Astrocyte (in vitro differentiated cells and primary cell): ENCODE measurements at places on chromosomes 6 and 20.
A peak's percentile ranks its signal among the peaks of the same experiment; 100 is the strongest.

GRCh38 chr6:20416567-20417345 lies 15.1 kb downstream of the E2F3 start:
- no peak for DNase-seq

DNA sequence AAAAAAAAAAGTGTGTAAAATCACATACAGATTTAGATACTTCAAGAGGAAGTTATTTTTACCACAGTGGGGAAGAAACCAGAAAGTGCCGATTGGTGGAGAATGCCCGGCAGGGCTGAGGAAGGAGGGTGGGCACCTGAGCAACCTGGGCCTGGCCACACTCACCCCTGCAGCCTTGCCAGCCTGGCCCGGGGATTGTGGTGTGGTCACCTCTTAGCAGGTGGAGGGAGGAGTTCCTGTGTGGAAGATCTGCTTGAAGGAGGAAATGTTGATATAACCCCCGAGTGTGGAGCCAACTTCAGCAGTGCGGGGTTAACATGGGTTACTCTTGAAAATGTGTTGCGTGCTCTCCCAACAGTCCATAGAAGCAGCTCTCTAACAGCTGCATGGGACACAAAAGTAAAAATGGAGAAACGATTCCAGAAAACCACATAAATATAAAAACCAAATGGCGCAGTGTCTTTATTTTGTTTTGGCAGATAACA lies 14.7 kb downstream of the UST start:
- DNase-seq = no peak

DNA sequence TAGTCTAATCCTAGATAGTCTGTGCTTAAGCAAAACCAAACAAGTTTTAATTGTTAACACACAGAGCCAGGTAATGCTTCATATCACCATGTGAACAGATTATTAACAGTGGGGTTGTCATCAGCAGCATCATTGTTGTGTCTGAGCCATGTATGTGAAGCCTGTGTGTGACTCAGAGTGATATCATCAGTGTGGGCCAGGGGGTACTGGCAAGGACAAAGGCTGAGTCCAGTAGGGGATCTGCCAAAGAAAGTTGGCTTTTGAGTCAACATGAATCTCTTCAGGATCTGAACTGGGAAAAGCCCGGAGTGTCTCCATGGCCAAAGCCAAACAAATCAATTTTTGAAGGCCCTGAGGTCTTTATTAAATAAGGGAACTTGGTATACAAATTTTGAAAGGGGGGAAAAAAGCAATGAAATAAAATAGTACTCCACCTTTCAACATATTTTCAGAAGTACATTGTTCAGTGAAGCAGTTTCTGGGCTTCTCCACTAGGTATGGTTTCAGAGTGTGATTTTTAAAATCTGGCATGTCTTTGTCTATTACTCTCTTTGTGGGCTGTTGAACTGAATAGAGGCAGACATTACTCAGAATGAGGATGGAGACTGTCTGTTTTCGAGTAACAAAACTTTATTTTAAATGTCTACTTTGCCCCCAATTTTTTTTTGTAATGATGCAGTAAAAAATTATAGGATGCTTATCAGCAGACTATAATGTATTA lies 444.2 kb upstream of the JAG1 start:
- DNase-seq = peak; percentile 92

- DNase-seq = no peak
Measured at GRCh38 chr6:170201361-170201760, 89.5 kb downstream of the DLL1 start.

- no peak for DNase-seq
Measured at GRCh38 chr6:81812401-81812800, 59.9 kb upstream of the TENT5A start.

GRCh38 chr6:49730251-49730650 lies 13.9 kb downstream of the CRISP3 start:
- no peak for DNase-seq

DNA sequence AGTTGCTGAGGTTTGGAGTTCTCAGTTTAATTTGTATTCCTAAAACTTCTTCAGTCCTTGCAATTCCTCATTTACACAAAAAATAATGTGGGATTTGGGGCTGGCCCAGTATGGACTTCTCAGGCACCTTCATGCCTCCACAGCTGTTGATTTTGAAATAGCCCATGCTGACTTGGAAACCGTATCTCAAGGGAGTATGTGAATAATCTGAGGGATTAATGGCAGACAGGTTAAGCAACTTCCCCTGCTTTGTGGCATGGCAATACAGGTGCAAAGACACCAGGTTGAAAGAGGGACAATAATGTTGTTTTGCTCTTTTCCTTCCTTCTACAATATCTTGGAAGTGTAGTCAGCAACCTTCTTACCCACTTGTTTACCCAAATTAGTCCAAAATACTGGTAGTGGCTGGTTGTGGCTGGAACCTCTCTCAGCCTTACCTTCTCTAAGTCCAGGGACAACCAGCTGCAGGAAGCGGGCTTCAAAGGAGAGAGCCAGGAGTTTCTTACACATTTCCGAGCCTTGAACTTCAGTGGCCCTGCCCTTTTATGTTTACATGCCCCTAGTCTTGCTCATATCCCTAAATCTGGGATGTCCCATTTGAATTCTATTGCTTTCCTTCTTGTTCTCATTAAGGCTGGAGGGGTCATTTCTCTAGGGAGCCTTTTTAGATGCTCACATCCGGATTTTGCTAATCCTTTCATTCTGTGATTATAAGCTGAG lies 44.1 kb upstream of the ADGRF1 start:
- no peak for DNase-seq

DNA sequence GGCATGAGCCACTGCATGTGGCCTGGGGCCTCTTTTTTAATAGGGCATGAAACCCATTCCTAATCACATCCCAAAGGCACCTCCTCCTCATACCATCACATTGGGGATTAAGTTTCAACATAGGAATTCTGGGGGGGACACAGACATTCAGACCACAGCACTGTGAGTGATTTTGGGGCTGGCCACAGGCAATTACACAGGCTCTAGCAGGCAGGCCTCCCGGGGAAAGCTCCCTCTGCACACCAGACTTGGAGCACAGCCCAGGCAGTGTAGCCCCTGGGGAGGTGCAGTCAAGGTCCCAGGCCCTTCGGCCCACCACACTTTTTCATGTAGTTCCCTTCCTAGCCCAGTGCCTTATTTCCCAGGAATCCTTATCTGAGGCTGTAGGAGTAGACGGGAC lies 5.5 kb downstream of the SFT2D1 start:
- DNase-seq = no peak

DNA sequence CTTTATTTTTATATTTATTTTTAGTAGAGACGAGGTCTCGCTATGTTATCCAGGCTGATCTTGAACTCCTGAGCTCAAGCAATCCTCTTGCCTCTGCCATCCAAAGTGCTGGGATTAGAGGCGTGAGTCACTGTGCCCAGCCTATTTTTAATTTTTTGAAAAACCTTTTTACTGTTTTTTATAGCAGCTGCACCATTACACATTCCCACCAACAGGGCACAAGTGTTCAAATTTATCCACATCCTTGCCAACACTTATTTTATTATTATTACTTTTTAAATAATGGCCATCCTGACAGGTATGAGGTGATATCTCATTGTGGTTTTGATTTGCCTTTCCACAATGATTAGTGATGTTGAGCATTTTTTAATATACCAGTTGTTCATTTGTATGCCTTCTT lies 42.5 kb downstream of the PACSIN1 start:
- DNase-seq = no peak

DNA sequence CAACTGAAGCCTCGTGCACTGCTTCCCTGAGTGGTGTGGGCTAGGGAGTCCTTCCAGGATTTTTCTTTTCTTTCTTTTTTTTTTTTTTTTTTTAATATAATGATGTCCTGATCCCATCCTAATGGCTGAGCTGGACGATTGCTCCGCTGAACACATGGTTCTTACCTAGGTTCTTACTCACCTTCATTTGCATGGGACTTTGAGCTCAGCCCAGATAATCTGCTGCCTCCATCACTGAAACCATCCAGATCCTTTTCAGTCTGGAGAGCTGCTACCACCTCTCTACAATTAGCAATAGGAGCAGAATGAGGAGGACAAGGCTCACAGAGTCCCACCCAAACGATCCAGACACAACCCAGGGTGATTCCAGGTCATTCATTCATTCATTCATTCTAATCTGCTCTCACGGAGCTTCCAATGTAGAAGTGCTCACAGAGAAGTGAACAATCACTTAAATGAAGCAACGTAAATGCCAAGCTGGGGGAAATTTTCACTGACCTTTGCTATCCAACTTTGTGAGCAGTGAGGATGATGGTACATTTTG lies 246.3 kb upstream of the RREB1 start:
- no peak for DNase-seq

- no peak for DNase-seq
Measured at GRCh38 chr6:170134031-170134470, 156.8 kb downstream of the DLL1 start.

DNA sequence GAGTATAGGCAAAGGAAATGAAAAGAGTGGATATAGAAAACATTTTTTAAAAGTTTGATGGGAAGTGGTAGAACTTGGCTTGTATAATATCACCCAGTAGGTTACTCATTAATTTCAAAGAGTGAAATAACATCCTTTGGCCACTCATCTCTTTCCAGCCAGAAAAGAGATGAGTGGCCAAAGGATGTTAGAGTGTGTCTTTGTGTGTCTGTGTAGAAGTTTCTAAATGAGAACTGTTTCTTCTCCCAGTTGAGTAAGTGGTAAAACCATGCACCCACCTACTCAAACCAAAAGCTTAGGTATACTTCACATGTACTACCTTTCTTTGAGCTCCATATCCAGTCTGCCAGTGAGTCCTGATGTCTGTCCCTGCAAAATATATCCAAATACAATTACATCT lies 47.7 kb upstream of the TMEM244 start:
- DNase-seq = no peak

- no peak for DNase-seq
Measured at GRCh38 chr6:112144145-112144926, 56.9 kb downstream of the FAM229B start.

DNA sequence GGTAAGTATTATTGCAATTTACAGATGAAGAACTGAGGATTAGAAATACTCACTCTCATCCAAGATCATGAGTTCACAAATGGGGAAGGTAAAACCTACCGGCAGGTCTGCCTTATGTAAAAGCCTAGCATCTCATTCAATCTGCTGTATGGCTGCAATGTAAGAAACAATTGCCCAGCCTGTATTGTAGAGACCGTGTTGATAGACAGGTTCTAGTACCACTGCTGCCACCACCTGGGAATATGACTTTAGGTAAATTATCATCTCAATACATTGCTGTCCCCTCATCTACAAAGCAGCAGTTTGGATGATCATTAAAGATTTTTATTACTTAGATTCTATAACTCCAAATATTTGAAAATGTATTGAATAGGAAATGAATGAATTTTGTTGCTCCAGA lies 23.3 kb upstream of the ARHGAP18 start:
- no peak for DNase-seq

DNA sequence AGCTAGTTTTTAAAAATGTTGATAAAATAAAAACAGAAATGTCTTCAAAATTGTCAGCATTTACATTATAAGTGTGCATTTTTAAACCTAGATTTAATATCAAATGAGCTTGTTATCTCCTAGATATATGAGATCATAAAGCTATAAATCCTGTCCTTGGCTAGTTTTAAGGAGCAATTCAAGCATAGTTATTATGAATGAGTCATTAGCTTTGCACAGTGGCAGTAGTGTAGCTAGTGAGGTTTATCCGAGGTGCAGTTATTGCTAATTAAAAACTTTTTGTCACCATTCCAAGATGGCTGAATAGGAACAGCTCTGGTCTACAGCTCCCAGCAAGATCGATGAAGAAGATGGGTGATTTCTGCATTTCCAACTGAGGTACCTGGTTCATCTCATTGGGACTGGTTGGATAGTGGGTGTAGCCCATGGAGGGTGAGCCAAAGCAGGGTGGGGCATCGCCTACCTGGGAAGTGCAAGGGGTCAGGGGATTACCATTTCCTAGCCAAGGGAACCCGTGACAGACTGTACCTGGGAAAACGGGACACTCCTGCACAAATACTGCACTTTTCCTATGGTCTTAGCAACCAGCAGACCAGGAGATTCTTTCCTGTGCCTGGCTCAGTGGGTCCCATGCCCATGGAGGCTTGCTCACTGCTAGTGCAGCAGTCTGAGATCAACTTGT lies 108.8 kb upstream of the SYNCRIP start:
- no peak for DNase-seq

DNA sequence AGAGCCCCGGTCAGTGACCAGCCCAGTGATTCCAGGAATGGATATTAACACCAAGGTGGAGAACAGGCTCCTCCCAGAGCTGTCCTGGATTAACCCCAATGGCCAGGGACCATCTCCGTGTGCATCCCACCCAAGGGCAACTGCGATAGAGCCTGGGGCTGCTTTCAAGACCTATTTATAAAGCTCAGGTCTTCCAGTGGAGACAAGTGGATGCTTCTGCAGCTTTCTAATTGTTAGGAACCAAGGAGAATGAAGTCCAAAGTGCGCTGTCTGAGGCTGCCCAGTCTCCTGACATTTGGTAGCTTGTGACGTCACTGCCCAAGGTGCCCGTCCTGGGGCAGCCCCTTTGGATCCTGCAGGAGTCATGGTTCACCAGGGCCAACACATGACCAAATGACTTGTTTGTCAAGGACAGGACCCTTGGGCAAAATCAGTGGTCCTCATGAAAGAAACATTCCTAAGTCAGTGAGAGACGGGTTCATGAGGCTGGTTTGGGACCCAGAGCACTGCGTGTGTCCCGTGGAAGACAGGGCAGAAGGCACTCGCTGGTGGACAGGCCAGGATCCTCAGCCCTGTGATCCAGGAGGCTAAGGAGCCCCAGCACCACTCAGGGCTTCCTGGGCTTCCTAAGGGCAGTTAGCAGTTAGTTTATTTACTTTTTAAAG lies 174.9 kb downstream of the ANKRD60 start:
- no peak for DNase-seq

- DNase-seq = no peak
Measured at GRCh38 chr6:64083261-64083660, 447.7 kb downstream of the PHF3 start.

DNA sequence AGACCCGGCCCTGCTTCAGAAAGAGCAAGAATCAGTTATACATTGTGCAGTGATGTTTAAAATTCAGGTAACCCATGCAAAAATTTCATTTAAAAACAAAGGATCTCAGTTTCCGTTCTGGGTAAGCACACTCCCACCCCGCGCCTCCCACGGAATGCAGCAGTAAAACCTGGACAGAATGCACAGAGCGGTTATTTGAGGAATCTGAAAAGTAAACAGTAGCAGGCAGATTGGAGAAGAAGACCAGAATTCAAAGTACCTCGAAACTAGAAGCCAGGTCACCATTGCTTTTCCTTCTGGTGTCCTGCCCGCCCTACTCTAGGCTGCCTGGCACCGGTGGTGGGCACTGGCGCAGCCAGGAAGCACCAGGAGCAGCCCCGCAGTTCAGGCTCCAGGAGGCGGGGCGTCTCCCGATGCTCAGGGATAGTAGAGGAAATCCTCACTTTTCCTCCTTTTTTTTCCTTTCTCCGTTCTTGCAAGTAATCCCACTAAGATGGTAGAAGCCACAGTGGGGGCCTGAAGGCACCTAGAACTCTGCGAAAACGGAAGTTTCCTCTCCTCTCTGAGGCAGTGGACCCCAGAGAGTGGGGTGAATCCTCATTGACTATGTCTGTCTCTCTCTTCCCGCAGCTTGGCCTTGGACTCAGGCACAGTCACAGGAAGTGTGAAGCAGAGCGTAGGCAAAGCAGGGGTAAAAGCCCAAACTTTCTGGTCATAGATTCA lies 28.3 kb downstream of the METTL24 start:
- peak; percentile 35 for DNase-seq

GRCh38 chr20:6583134-6583738 lies 184.2 kb upstream of the BMP2 start:
- peak; percentile 25 for DNase-seq

- DNase-seq = no peak
Measured at GRCh38 chr6:109347779-109348178, 34.5 kb downstream of the CD164 start.
